ENCODE measurements at places on chromosomes 1 and 21. TPM values are rescaled to one million over a fixed set of nuclear protein-coding genes. Genes with fewer than 3 reads are reported as not detected.

The PADI6 gene
- not detected for total RNA-seq

The IL20 gene
- total RNA-seq, result not detected

DNA sequence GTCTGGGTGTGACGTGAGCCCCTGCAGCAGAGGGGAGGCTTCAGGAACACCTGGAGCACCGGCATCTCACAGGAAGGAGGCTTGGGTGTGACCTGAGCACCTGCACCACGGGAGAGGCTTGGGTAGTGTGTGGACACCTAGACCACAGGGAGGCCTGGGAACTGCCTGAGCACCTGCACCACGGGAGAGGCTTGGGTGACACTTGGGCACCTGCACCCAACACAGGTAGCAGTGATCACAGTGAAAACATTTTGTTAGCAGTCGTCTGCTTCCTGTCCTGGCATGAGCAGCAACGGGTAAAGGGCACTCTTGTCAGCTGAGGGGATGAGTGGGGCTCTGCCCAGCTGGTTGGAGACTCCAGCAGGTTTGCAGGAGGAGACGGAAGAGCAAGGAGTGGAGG is 22.4 kb downstream of the LRRC3 start:
- H3K36me3 ChIP-seq, result no peaks in the 10 kb centered on the region
- H3K4me3 ChIP-seq, result no peak overlapping the region
- H3K27me3 ChIP-seq, result no peaks in the 10 kb centered on the region
- no peak for DNase-seq
- no peaks in the 10 kb centered on the region for H3K4me1 ChIP-seq

The PRELP gene
- not detected for total RNA-seq

- DNase-seq, result no peak
- no peak overlapping the region for H3K4me3 ChIP-seq
- no peaks in the 10 kb centered on the region for H3K4me1 ChIP-seq
- H3K36me3 ChIP-seq, result no peaks in the 10 kb centered on the region
Measured at GRCh38 chr1:2800664-2801045, 838 bp downstream of the TTC34 start.

The FAM72C gene
- not detected for total RNA-seq

The SPRR2G gene
- not detected for total RNA-seq

The TDRD10 gene
- total RNA-seq, result not detected

GRCh38 chr1:56627636-56628039 is 17.5 kb upstream of the PRKAA2 start:
- H3K36me3 ChIP-seq, result no peaks in the 10 kb centered on the region
- no peaks in the 10 kb centered on the region for H3K4me1 ChIP-seq
- H3K27ac ChIP-seq, result no peak overlapping the region
- no peaks in the 10 kb centered on the region for H3K27me3 ChIP-seq
- H3K4me3 ChIP-seq, result no peak overlapping the region
- DNase-seq, result no peak

GRCh38 chr1:229105109-229105508 is 165.8 kb upstream of the RAB4A start:
- H3K4me1 ChIP-seq, result no peaks in the 10 kb centered on the region
- H3K36me3 ChIP-seq, result no peaks in the 10 kb centered on the region
- H3K27ac ChIP-seq, result no peak overlapping the region
- no peak overlapping the region for H3K4me3 ChIP-seq
- H3K27me3 ChIP-seq, result no peaks in the 10 kb centered on the region

DNA sequence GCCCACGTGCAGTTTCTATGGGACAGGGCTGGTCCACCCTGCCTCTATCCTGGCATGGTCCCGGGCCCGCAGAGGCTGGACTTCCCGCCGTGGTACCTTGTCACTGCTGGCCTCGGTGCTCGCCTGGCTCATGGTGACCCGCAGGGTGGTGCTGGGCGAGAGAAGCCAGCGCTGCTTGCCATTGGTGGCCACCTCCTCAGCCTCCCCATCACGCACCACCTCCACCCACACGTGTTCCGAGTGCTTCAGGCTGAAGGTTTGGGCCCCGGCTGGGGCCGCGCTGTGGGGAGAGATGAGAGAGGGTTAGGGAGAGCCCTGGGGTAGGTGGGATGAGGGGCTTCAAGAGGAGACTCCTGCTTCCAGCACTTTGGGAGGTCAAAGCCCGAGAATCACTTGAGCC is 14.5 kb downstream of the PADI2 start:
- H3K36me3 ChIP-seq, result no peaks in the 10 kb centered on the region
- no peaks in the 10 kb centered on the region for H3K27me3 ChIP-seq
- H3K4me3 ChIP-seq, result no peak overlapping the region
- H3K27ac ChIP-seq, result no peak overlapping the region
- H3K4me1 ChIP-seq, result no peaks in the 10 kb centered on the region
- no peak for DNase-seq

The NOS1AP gene
- not detected for total RNA-seq

The TPTE gene
- total RNA-seq, result not detected

The C1orf141 gene
- total RNA-seq, result not detected

- no peaks in the 10 kb centered on the region for H3K4me1 ChIP-seq
- peaks cover 18% of the 10 kb centered on the region for H3K36me3 ChIP-seq
- H3K27ac ChIP-seq, result no peak overlapping the region
- no peak overlapping the region for H3K4me3 ChIP-seq
Measured at GRCh38 chr1:40270152-40270834, 12.3 kb downstream of the ZMPSTE24 start.

- peaks cover 2% of the 10 kb centered on the region for H3K4me1 ChIP-seq
- no peaks in the 10 kb centered on the region for H3K27me3 ChIP-seq
- DNase-seq, result no peak
- peak overlapping the region; percentile 19 for H3K27ac ChIP-seq
Measured at GRCh38 chr1:26768755-26769154, 19.0 kb upstream of the PIGV start.

The CYP4A22 gene
- total RNA-seq, result not detected

GRCh38 chr1:222275729-222276465 is 272.0 kb downstream of the HHIPL2 start:
- no peak for DNase-seq
- H3K4me1 ChIP-seq, result no peaks in the 10 kb centered on the region
- no peaks in the 10 kb centered on the region for H3K27me3 ChIP-seq
- no peak overlapping the region for H3K27ac ChIP-seq

Measured in naive thymus-derived CD4-positive, alpha-beta T cell (primary cell).